ENCODE measurements at places on chromosomes 1 and 21.

DNA sequence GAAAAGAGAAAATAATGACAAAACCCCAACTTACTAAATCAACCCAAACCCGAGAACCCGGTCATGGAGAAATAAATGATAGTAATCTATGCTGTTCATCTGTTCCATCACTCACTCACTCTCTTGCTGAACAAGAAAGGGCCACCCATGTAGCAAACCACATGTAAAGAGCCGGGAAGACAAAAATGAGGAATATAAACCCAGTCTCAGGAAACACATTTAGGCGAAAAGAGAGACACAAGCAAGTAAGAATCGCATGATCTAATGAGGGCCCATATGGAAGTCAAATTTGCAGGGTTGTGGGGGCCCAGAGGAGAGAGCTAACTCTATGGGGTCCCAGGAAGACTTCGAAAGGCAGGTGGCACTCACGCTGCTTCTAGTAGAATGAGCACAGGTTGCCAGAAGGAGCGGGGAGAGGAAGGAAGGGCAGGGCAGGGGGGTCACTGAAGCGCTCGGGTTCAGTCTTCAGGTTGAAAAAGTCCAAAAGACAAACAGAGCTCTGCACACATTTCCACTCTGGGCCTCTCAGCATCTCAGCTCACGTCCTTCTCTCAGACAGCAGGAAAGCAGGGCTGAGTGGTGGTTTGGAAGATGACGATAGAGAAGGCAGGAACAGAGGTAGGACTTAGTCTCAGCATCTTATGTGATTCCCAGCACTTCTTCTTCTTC lies 142.9 kb upstream of the KRTAP19-8 start:
- DNase-seq = no peak

DNA sequence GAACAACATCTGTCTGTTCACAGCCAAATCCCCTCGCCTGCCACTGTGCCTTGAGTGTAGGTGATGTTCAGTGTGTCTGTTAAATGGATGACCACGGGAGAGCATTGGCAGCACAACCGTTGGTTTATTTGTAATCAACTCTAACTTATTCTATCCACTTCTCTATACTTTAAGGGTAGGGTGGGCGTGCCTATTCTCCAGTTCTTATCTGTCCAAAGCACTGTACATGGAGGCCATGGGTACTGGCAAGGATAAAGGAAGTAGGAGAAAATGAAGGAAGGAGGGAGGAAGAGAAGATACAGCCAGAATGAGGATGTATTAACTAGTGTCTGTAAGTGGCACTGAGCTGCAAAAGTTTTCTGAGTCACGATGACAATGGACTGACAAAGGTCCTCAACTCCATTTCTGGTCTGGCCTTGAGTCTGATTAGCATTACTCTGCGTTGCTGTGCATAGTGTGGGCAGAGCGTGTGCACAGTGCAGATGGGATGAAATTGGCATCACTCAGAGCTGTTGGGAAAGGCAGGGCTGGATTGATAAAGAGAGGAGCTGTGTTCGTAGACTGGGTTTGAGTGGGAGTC lies 7.1 kb downstream of the RHOU start:
- no peak for DNase-seq

DNA sequence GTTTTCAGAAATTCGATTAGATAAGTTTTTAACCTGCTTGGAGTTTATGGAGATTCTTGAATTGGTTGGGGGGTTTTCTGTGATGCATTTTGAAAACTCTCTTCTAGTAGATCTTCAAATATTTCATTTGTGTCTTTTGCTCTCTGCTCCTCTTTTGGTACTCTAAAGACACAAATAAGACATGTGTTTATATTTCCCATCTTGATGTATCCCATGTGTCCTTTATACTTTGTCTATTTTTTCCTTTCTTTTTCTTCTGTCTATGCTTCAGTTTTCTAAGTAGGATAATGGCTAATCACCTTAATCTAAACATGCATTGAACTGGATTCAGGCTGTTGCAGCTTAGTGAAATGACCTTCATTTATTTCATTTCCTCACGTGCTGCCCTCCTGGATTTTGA lies 63.8 kb upstream of the C1orf87 start:
- no peak for DNase-seq

GRCh38 chr21:45594721-45595489 lies 48.6 kb upstream of the PCBP3 start:
- DNase-seq = no peak

DNA sequence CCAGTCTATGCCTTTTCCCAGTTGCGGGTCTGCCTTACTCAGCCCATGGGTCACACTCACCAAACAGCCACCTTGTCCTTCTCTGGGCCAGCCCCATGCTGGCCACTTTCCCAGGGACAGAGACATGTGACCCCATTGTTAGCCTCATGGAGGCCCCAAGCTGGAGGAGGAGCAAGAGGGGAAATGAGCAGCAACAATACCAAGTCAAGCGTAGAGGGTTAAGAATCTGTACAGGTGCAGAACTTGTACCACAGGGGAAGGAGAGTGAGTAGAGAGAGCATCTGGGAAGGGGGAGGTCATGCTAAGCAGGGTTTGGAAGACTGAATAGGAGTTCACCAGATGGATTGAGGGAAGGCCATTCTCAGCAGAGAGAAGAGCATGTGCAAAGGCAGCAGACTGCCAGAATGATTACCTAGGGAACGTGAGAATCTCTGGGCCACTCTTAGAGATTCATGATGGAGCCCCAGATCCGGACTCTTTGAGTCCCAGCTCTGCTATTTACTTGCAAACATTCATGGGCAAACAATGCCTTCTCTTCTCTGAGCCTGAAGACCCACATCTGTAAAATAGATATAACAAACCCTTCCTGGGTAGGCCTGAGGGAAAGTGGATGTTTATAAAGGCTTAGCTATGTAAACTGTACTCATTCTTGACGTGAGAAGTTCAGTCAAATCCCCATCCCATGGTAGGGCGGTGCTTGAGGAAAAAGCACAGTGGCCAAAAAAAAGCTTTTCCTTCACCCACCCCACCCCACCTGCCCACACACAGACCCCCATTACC lies 2.8 kb upstream of the SLC2A1 start:
- DNase-seq = no peak

- DNase-seq = no peak
These were observed 8.1 kb upstream of the LRRC8C start for GRCh38 chr1:89624715-89625323.

DNA sequence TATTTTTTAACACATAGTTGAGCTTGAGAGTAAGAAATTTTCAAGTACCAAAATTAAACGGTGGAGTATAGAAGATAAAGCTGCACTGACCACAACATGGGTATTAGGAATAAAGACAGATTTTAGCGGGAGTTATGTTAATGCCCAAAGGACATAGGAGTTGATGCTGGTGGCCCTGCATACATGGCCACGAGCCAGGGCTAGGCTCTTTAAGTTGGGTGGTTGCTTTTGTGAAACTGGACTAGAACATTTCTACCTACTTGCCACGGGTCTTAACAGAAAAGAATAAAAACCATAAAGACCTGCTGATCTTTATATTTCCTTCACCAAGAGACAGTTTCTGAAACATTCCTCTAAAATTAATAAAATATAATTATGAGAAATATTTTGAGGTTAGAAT lies 14.9 kb downstream of the EDEM3 start:
- DNase-seq = no peak

DNA sequence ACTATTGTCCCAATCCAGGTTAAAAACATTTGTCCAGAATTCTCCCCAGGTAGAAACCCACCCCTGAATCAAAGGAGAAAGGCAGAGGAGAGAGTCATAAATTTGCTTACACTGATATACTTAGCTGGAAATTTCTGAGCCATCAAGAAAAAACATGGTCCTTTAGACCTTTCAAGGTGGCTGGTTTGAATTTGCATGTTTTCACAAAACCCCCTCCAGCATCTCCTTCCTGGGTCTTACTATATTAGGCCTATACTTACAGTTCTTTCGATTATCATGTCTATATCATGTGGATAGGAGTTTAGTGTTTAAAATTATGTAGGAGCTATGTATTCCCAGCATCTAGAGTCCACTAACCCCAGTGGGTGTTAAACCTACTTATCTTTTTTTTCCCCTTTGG lies 178.2 kb downstream of the PLPP3 start:
- DNase-seq = no peak

- DNase-seq = no peak
These were observed 11.4 kb downstream of the RNF11 start for GRCh38 chr1:51247499-51247898.

- no peak for DNase-seq
These were observed 71.4 kb upstream of the GORAB start for GRCh38 chr1:170460414-170461155.

DNA sequence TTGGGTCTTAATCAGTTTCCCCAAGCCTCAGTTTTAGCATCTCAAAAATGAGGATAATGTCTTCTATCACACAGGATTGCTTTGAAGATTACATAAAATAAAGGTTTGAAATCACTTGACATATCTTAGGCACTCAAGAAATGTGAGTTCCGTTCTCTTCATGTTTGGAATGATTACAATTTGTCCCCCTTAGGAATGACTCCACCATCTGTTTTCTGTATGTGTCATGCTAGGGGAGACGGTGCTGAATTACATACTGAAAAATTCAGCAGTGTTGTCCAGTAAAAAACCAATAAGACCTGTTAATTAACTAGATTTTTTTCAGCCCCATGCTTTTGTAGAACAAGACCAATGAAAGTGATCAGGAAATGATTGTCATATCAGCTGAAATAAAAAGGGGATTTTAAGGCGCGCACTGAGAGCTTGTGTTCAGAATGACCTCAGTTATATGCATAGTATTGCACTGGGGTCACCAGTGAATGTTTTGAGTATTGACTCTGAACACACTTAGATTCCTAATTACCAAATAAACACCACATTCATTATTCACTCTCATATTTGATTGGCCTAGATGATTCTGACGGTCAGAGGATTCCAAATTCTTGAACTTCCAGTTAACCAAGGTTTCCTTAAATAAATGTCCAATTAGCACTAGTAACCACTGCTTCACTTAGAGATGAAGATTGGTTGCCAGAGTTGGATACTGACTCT lies 114.5 kb upstream of the KCNK2 start:
- DNase-seq = no peak

GRCh38 chr21:38787461-38788274 lies 18.1 kb upstream of the ETS2 start:
- DNase-seq = no peak

DNA sequence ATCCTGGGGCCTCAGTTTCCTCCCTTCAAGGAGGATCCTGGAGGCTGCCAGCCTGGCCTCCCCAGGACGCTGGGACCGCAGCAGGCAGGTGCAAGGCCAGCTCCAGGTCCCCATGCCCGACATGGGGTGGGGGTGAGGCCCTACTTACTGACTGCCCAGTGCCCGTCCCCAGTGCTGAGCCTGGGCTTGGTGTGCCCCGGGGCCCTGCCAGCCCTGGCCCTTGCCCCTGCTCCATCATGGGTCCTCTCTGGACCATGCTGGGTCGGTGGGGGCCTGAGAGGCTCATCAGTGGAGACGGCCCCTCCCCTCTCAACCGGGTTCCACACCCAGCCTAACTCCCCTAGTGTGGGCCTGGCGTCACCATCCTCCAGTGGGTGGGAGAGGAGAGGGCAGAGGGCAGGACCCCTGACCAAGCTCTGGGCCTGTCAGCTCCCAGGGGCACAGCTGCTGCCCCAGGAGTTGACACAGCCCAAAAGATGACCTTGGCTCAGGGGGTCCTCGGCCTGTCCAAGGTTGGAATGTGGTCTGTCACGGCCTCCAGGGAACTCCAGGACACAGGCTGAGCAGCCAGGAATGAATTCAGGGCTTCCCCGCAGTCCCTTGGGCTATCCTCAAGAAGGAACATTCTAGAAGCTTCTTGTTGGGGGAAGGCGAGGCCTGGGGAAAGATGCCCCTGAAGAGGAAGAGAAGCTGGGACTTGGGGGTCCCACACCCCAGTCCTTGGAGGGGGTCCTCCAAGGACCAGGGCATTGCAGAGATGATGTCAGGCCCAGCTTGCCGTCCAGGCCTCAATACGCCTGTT lies 17.6 kb upstream of the ARF1 start:
- no peak for DNase-seq

DNA sequence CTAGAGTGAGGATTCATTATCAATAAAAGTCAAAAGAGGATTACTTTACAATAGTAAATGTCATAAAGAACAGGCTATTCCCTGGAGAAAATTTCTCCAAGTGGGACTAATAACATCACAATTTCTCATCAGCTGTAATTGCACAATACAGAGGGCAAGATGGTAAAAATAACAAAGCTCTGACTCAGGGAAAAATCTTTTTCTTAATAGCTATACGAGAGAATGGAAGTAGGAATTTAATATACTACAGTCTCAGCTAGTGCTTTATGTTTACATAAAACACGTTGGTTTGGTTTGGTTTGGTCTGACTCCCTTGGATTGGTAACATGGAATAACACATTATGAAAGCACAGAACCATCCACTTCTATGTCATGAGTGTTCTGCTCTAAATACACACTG lies 397.6 kb downstream of the LRRIQ3 start:
- no peak for DNase-seq

- DNase-seq = no peak
These were observed 29.3 kb upstream of the BCAS2 start for GRCh38 chr1:114610546-114611245.

DNA sequence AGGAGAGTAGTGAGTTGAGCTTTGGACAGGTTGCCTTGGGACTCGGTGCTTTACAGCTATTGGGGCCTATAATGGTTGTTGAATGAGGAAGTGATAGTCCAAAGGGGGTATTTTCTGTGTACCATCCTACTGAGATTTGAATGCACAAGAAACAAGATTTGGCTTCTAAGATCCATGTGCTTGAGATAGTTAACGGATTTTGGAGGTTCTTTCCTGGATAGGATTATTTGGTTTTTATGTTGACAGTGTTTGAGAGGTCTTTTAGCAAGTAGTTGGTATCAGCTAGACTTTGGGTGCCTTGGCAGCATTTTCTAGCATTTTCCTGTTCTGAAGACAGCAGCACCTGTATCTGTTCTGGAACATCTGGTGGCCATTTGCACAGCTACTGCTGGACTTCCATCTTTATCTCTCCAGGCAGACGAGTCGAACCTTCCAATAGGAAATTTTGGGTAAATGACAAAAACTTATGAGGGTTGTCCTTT lies 3.6 kb upstream of the SCAF4 start:
- DNase-seq = no peak

- no peak for DNase-seq
These were observed 32.4 kb downstream of the MAPKAPK2 start for GRCh38 chr1:206716870-206717673.

DNA sequence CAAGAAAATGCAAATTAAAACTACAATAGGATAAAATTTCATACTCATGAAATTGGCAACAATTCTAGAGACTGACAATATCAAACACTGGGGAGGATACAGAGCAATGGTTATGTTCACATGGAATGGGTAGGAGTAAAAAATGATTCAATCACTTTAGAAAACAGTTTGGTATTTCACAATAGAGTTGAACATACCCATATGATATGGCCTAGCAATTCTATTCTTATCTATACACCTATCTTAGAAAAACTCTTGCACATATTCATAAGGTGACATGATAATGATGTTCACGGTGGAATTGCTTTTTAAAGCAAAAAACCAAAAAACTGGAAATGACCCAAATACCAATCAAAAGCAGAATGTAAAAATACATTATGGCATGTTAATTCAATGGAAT lies 28.7 kb downstream of the PHC2 start:
- no peak for DNase-seq

Measured in activated CD4-positive, CD25-positive, alpha-beta regulatory T cell treated with anti-CD3 and anti-CD28 coated beads, Interleukin-2, amount 50 U/mL, for 72 hours (primary cell).